ENCODE measurements at places on chromosomes 11 and 22.
A peak's percentile ranks its signal among the peaks of the same experiment; 100 is the strongest.

DNA sequence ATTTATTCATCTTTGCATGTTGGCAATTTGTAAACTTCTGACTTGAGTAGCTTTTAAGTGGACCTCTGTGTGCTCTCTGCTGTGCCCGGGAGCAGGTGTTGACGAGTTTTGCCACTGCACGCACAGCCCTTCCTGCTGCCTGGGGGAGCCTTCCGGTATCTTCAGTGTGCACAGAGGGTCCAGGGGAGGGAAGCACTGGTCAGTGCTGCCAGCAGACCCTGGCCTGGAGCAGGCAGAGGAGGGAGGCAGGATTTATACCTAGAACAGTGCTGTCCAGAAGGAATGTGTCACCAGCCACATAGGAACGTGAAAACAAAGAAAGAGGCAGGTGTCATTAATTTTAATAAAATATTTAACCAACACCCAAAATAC, 403.6 kb downstream of the TBC1D22A start:
- DNase-seq, result no peak

DNA sequence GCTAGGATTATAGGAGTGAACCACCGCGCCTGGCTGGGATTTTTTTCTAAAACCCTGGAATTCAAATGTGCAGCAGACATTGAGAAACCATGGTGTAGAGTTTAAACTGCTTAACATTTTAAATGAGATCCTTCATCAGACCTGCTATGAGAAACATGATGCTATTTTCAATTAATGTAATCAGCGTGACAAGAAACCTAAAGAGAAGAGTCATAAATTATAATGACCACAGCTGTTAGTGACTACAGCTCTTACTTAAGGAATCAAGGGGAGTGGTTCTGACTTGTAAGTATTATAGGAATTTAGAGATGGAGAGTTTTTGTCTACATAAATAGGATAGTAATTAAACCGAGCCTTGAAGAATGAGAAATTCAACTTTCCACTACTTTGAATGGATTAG, 170.6 kb downstream of the BARX2 start:
- DNase-seq, result no peak

DNA sequence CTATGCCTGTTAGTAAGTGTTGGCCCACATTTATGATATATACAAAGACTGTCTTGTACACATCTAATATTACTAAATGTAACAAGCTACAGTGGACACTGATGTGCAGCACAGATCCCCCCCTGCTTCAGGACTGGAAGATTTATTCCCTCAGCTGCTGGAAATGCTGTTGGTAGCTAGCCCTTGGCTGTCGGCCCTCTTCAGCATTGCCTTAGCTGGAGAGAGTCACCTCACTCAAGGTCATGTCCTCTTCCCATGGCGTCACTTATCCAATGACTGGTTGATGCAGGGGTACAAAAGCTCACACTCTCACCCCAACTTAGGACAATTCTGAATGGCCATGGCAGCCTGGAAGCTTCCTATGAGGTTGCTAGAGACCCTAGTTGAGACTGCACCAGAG, 312.7 kb downstream of the SOX6 start:
- DNase-seq, result no peak

GRCh38 chr11:11374358-11375148, 21.5 kb upstream of the CSNK2A3 start:
- no peak for DNase-seq

GRCh38 chr11:110479108-110480101, 49.7 kb downstream of the FDX1 start:
- DNase-seq, result peak; percentile 93

DNA sequence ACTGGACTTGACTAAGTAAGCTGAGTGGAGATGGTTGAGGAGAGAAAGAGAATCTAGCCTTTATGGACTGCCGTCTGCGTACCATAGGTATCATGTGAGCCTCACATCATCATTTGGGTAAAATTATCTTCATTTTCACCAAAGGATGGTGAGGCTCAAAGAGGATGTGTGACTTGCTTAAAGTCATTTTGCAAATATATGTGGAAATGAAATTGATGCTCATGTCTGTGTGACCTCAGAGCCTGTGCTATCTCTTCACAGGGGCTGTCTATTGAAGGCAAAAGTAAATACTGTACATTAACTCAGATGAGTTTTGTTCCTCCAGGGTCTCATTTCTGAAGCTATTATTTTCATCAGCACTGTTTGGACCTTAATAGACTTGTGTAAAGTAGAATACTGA, 83.3 kb upstream of the ALKBH3 start:
- no peak for DNase-seq

- DNase-seq, result no peak
These were observed 62.3 kb downstream of the PPFIBP2 start for GRCh38 chr11:7575841-7576725.

DNA sequence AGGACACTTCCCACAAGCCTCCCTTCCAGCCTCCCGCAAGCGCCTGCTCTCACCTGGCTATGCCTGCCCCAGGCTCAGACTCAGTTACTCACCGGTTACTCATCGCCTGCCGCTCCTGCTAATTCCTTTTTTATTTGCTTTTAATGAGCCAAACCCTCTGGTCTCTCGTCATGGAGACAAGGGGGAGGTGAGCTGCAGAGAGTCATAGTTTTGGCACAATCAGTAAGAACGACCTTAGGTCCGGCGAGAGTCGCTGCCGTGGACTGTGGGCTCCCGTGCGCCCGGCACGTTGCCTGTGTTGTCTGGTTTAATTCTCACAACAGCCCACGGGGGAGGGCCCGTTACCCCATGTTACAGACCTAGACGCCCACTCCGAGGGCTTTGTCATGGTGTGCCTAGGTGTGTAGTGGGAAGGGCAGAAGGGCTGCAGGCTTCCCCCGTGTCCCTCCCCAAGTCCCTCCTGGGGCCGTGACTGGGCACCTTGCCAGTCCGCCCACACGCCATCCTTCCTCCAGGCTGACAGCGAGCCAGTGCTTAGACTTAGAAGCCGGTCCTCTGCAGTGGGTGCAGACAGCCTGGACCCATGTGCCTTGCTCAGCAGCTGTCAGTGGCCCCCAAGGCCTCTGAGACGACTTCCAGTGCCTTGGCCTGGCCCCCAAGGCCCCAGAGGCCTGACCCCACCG, 42.2 kb downstream of the WNT7B start:
- DNase-seq, result no peak

GRCh38 chr11:30143098-30143705, 87.6 kb upstream of the FSHB start:
- DNase-seq, result peak; percentile 39
